Mammary epithelial cell (primary cell): ENCODE measurements at places on chromosomes 16 and 17.

DNA sequence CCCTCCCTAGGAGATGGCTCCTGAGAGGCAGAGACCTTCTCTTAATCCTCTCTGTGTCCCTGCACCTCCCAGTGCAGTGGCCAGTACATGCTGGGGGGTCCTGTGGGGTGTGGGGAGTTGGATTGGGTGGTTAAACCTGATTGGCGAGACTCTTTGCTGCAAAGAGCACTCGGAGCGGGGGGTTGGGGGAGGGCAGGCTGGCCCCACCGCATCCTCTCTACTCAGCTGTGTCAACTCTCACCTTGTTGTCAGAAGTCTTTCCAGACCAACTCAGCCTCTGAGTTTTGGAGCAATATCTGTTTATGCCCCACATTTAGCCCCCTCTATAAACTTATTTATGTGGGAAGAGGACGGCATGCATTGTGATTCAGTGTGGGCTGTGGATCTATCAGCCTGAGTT lies 40.0 kb downstream of the SMARCE1 start:
- DNase-seq, result no peak

GRCh38 chr17:601244-601925 lies 113.3 kb downstream of the VPS53 start:
- DNase-seq, result no peak

GRCh38 chr17:1942666-1943435 lies 82.3 kb downstream of the RTN4RL1 start:
- no peak for DNase-seq

DNA sequence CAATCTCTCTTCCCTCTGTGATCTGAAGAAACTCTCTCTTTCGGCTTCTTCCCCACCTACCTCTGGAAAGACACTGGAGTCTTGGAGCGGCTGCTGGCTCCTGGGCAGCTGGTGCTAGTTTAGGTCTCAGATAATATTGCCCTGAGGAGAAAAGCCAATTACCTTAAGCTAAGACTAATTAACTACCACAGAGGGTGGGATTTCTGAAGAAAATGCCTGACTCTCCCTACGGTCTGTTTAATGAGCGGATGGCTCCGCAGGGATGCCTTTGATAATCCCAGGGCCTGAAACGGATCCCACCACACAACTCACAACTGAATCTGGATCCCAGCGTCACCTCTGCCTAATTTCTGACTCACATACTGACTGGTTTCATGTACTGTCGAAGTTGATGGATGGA lies 127.0 kb upstream of the NLRP1 start:
- DNase-seq, result no peak

DNA sequence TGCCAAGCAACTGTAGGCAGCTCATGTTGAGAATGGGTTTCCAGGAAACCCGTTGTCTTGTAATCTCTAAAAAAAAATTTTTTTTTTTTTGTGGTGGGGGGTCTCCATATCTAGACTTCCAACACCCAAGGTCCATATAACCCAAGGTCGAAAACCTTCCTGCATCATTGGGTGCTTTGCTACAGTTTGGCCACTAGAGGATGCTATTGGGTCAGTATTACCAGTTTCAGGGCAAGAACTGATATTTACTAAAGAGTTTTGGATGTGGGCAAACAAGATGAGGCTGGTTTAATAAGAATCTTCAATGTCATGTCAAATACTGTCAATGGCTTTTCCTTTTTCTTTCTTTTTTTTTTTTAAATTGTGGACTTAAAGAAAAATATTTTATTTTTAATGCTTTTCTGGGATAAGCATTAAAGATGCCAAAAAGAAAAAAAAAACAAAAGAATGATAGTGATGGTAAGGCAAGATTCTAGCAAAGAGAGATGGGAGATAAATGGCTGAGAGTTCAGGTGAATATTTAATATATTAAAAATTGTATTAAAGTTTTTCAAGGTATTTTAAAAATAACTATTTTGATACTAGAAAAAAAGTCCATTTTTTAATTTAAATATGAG lies 62.2 kb downstream of the DHRS7C start:
- DNase-seq, result peak; percentile 41

DNA sequence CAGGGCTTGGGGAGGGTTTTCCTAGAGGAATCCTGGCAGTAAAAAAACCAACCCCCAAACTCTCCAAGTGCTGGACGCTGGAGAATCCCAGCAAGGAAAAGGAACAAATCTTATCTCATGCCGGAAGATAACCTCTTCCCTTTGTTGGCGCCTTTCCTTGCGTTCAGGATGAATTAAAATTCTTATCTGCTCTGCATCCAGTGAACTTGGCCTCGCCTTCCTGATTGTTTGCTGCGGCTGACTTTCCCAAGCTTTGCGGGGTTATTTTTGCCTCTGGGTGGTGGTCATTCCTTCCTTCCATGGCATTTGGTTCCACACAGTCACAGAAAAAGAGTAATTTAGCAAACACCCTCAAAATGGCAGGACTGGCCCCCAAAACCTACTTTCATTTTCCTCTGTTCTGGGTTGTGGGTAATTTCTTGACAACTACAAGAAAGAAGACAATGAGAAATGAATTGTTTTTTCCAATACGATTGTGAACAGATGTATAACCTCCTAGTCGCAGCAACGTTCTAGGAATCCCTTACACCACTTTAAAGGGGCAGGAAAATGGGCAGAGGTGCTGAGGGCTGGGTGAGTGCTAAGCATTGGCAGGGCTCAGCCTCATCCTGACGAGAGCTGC lies 77.8 kb downstream of the MRC2 start:
- DNase-seq, result no peak

- peak; percentile 11 for DNase-seq
Observed at GRCh38 chr16:71214746-71215381, 15.7 kb downstream of the HYDIN start.

GRCh38 chr16:57894390-57895080 lies 76.4 kb downstream of the CNGB1 start:
- no peak for DNase-seq

- no peak for DNase-seq
Observed at GRCh38 chr16:88920618-88921590, 54.4 kb upstream of the PABPN1L start.

DNA sequence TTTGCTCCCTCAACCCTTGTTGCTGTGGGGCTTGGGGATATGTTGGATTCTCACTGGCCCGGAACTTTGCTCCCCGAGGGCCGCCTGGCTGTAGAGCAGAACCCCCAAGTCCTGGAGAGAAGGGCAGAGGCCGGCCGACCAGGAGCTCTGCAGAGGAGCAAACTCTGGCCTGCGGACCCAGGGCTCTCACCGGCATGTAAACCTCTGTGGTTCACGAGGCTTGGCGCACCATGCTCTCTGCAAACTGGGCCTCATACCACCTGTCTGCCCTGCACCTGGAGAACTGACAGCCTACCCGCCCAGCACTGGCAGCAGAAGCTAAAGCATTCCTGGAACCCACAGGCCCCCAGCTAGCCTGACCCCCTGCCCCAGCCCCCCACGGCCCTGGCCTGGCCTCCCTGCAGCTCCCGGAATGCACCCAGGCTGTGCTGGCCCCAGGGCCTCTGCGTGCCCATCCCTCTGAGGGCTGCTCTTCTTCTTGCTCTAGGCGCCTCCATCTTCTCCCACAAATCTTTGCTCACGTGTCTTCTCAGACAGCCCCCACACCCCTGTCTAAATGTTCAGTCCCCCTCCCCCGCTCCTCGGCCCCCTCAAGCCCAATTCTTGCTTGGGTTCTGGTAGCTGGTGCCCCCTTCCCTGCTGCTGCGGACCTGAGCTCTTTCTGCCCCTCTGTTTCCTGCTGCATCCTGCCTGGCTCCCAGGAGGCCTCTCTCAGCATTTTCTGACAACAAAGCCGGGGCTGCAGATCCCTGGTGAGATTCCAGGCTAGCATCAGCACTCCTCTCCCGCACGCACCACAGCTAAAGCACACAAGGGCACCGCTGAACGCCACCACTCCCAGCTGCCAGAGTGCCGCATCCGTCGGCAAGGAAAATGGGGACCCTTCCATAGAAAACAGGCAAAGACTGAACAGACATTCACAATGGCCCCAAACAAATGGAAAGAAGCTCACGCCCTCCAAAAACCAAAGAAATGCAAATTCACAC lies 23.3 kb downstream of the ACTG1 start:
- DNase-seq, result no peak

- peak; percentile 18 for DNase-seq
Observed at GRCh38 chr17:17141860-17142552, 64.1 kb downstream of the PLD6 start.

- DNase-seq, result no peak
Observed at GRCh38 chr17:630801-631200, 83.8 kb downstream of the VPS53 start.

- DNase-seq, result peak; percentile 93
Observed at GRCh38 chr17:28896884-28897768, at the start of gene FLOT2. TSS of gene FLOT2 (minus strand) at chr17:28897733. CDS start at chr17:28897574, 159 bp downstream.

GRCh38 chr17:50424996-50425681 lies 879 bp upstream of the ACSF2 start:
- DNase-seq, result no peak

- DNase-seq, result no peak
Observed at GRCh38 chr17:40794466-40794865, 5.3 kb downstream of the KRT28 start.

GRCh38 chr17:66465701-66466100 lies 163.3 kb downstream of the PRKCA start:
- DNase-seq, result no peak

- peak; percentile 5 for DNase-seq
Observed at GRCh38 chr16:50497592-50497991, 50.6 kb upstream of the NKD1 start.

GRCh38 chr17:56887105-56887504 lies 26.7 kb downstream of the TRIM25 start:
- peak; percentile 43 for DNase-seq

DNA sequence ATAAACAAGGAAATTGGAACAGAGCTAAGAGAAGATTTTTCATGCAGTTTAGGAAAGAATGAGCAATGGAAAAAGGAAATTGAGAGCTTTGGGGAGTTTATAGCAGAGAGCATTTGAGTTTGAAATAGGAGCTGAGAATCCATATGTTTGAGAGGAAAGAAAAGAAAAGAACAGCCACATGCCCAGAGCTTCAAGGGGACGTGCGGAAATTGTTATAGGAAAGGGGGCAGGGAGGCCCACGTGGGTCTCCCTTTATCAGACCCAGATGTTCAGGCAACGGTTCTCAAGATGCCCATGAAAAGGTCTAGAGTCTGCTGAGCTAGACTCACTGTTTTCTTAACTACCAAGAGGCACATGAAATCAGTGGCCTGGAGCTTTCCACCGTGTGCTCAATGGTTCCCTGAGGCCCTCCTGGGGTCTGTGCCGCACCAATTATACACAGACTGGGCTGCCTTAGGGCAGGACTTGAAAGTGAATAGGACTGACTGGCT lies 31.2 kb downstream of the CHD9 start:
- no peak for DNase-seq

DNA sequence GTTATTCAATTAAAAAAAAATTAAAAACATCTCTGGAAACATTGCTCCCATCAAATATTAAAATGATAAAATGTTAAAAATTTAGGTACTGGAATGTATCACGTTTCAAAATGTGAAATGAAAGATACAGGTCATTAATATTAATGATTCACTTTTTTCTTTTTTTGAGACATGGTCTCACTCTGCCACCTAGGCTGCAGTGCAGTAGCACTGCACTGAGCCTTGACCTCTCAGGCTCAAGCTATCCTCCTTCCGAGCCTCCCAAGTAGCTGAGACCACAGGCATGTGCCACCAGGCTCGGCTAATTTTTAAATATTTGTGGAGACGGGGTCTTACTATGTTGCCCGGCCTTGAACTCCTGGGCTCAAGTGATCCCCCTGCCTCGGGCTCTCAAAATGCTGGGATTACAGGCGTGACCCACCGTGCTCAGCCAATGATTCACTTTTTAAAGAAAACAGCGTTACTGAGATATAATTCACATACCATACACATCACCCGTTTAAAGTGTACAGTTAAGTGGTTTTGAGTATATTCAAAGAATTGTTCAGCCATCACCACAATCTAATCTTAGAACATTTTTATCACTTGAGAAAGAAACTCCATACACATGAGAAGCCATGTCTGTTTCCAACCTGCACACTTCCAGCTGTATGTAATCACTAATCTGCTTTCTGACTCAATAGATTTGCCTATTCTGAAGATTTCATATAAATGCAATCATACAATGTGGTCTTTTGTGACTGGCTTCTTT lies 19.1 kb upstream of the NETO2 start:
- no peak for DNase-seq

DNA sequence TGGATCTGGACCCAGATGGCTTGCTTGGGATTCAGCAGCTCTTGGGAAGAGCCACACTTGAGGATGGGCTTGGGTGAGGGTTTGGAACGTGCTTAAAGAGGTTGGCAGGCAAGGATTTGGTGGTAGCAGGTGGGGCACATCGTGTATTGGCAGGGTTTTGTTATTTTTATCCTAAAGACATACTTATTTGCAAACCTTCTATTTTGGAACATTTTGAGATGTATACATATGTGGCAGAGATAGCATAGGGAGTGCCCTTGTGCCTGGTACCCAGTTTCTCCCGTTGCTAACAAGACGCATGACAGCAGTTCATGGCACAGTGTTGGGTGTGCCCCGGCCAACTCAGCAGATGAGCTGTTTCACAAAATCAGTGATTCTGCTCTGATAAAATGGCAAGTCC lies 9.1 kb downstream of the BANP start:
- no peak for DNase-seq
